ENCODE measurements at places on chromosomes 7 and 10. TPM values are rescaled to one million over a fixed set of nuclear protein-coding genes. Genes with fewer than 3 reads are reported as not detected.

DNA sequence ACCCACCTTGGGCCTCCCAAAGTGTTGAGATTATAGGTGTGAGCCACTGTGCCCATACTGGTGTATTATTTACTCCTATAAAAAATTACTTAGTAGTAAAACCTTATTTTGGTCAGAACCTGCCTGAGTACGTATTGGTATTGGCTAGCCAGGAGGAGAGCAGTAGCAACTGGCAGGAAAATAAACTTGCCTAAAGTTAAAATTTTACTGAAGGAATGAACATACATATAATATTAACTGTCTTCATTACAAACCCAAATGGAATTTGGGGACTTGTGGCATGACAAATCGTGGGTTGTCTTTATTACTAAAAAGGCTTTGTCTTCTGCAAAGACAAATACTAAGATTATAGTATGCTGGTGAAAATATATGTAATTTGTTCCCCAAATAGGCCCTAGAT lies 8.4 kb downstream of the RAB18 start:
- no peak for DNase-seq

- no peak for DNase-seq
Measured at GRCh38 chr10:87598700-87599099, 61.0 kb upstream of the PAPSS2 start.

DNA sequence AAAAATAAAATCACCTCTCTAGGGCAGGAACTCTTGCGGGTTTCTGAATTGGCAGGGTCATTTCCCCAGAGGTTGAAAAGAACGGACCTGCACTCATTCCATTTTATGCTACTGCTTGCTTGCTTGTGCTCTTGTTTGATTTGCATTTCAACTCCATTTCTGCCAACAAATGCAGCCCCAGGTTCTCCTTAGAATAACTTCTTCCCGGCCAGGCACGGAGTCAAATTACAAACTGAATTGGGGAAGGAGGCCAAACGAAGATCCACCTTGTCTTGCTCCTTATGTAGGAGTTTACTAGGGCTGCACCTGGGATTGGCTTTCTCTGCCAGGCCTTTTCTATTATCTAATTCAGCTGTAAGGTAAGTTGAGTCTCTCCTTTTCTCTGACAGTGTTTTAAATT lies 79.6 kb downstream of the HGF start:
- no peak for DNase-seq

- DNase-seq = no peak
Measured at GRCh38 chr10:12212454-12212853, 16.5 kb downstream of the CDC123 start.

DNA sequence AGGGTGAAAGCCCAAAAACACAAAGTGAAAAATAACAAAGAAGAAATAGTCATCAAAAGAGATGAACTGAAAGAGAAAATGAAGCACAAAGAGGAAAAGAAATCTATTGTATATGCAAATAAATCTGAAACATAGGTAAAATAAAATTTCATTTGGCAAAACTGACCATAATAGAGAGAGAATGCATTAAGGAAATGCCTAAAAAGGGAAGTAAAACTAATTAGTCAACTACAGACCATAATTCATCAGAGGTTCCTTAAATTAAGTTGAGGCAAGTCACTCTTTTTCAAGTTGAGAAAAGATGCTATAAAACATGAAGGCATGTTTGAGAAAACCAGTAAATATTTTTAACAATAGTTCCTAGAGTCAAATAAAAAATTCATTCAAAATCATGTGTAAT lies 233.3 kb downstream of the LRRN3 start:
- DNase-seq = no peak

DNA sequence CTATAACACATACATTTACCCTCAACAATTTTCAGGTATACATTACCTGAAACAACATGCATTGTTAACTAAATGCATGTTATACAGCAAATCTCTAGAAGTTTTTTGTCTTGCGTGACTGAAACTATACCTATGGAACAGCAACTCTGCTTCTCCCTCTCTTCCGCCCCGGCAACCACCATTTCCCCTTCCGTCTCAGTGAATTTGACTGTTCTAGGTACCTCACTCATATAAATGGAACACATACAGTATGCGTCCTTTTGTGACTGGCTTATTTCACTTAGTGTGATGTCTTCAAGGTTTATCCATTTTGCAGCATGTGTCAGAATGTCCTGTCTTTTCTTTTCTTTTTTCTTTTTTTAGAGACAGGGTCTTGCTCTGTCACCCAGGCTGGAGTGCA lies 22.5 kb downstream of the CALHM2 start:
- no peak for DNase-seq

Gene KCNMA1
- 28.6 TPM for total RNA-seq

- no peak for DNase-seq
Measured at GRCh38 chr10:33681595-33681994, 347.1 kb upstream of the NRP1 start.

Gene SCART1
- 1.0 TPM for total RNA-seq

DNA sequence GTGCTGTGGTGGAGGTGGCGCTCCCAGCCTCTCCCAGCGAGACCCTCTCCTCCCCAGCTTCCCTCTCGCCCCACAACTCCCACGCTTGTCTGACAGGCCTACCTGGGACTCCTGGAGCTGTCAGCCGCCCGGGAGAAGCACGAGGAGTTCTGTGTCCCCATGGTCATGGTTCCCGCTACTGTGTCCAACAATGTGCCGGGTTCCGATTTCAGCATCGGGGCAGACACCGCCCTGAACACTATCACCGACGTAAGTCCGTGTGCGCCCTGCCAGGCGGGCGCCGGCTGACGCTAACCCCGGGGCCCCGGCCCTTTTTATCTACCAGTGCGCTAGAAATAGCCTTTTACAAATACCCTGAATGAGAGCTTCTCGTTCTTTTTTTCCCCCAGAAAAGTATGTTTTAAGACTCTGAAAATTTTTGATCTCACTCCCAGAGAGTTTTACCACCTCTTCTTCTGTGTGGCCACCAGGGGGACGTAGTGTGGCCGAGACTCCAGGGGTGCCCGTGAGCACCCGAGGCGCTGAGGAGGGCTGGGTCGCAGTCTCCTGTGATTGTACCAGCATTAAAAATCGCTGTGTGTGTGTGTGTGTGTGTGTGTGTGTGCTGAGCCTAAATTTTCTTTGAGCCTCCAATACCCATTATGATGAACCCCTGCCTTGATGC lies 52.6 kb downstream of the PFKP start:
- DNase-seq = peak; percentile 34

- no peak for DNase-seq
Measured at GRCh38 chr10:127441350-127442219, 107.5 kb upstream of the NPS start.

DNA sequence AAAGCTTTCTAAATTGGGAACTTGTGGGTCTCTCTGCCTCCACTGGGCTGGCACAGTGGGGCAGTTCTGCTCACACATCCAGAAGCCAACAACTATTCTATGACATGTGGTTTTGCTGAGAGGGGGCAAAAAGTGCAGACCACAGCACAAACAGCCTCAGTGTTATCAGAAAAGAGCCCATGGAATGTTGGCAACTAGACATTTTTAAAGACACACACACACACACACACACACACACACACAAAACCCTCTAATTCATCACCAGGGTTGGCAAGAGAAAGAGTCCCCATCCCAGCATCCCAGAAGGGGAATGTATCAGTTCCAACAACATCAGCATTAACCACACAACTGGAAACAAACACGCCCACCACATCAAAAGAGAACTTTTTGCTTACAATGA lies 117.1 kb downstream of the FGFR2 start:
- no peak for DNase-seq

Gene GARIN1A
- 0.63 TPM for total RNA-seq

- DNase-seq = no peak
Measured at GRCh38 chr10:75493464-75493863, 62.0 kb downstream of the LRMDA start.

DNA sequence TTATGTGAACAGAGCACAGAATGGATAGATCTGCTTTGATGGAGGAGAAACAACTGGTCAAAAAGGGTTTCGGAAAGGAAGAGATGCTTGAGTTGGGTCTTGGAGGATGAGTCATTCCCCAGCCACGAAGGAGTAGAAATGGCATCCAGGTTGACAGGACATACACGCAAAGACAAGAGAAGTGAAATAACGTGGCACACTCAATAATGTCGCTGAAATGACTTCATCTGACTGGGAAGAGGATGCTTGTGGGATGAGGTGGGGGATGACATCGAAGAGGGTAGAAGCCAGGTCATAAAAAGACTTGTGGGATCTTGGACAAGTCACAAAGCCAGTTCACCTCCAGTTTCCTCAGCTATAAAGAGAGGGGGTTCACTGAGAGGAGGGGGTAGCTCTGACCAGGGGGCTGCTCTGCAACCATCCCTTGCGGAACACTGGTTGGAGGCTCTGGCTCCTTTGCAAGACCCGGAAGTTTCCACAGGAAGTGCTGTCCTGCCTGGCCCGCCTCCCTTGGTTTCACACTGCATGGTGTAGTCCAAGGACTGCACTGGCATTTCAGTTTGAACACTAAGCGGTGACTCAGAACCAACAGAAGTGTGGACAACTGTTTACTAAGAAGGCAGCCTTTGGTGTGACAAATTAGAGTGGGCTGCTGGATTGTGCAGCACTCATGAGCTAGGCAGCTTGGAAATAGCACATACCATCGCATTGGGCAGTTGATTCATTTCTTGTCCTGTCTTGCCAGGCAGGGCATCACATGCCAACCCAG lies 189.9 kb upstream of the ADO start:
- peak; percentile 96 for DNase-seq

Gene GPRIN2
- total RNA-seq = not detected

DNA sequence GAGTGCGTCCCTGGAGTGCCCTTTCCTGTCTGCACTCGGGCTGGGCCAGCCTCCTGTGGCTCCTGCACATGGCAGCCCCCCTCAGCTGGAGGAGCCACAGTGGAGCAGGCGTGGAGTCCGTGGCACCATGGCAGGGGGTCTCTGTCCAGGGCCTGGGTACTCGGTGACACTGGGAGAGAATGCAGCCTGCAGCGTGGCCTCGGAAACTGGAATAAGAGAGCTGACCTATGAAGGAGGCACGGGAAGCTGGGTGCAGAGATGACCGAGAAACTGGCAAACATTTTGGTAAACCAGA lies 25.8 kb upstream of the WDFY4 start:
- no peak for DNase-seq

- no peak for DNase-seq
Measured at GRCh38 chr7:100485471-100485876, 1.7 kb downstream of the NYAP1 start.

Gene NAT16
- not detected for total RNA-seq

Gene AKR1D1
- not detected for total RNA-seq

All from LHCN-M2 (cell line).